ENCODE measurements at places on chromosomes 3 and 15. TPM values are rescaled to one million over a fixed set of nuclear protein-coding genes. Genes with fewer than 3 reads are reported as not detected.
A peak's percentile ranks its signal among the peaks of the same experiment; 100 is the strongest.

DNA sequence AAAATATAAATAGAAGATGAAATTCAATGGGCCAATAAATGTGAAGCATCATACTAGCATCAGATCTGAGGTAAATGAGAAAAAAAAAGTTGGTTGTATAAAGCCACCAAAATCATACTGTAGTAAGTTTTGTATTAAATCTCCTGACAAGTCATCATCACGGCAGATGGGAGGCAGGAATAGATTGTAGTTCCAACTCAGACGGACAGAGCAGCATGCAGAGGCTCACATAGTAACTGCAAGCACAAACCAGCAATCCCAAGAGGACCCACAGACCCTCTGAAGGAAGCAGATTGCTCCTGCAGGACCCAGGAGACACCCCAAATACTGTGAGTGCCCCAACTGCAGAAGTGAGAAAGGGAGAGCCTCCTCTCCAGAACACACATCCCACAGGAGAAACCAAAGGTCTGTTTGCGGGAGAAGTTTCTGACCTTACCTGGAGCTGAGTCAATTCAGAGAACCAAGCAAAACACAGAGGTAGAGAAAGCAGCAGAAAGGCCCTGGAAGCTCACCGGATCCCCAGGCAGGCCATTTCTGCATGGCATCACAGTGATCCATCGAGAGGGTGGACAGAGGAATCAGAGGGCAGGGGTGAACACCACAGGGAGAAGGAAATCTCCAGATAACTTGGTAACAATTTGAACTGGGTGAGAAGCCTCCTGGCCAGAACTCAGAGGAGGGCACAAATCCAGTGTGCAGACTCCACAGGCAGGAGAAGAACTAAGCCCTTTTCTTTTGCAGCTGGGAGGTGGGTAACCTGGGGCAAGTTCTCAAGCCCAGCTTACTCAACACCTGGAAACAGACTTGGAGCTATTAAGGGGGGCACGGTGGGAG, 141.6 kb upstream of the ARHGEF26 start:
- DNase-seq, result no peak

DNA sequence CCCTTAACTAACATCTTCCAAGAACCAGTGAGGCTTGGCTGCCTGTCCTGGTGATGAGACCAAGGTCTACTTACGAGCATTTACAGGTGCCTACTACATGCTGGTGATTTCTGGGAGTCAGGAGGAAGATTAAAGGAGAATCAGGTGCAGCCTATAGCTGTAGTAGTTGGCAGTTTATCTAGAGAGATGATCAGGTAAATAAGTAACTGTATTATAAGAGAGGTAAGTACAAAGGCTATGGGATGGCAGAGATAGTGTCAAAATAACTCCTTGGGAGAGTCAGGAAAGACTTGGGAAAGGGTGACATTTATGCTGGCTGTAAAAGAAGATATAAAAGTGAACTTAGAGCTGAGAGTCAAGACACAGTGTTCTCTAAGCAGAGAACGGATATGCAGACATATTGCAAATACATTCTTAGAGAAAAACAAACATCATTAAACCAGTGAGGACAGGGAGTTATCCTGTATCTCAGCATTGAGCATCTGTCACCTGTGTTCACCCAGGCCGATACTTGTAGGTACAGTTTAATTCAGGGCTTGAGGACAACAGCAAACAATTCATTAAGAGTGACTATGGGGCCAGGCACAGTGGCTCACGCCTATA, 49.7 kb upstream of the ACP3 start:
- no peak for DNase-seq

Gene SAMD7
- not detected for total RNA-seq

DNA sequence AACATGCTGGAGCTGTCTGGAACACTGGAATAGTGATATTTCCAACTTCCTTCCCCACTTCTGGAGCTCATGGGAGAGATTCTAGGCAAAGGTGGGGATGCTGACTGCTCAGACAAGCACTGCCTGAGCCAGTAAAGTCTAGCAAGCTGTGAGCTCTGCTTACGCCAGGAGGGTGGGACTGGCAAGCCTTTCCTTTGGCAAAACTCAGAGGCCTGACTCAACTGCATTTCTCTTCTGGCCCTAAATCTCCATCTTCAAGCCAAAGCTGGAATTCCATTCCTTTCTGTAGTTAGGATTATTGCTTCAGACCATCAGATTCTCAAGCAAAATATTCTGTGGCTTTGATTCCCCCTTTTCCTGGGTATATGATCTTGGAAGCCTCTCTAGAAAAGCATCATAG, 20.3 kb upstream of the EPB42 start:
- DNase-seq, result peak; percentile 26

DNA sequence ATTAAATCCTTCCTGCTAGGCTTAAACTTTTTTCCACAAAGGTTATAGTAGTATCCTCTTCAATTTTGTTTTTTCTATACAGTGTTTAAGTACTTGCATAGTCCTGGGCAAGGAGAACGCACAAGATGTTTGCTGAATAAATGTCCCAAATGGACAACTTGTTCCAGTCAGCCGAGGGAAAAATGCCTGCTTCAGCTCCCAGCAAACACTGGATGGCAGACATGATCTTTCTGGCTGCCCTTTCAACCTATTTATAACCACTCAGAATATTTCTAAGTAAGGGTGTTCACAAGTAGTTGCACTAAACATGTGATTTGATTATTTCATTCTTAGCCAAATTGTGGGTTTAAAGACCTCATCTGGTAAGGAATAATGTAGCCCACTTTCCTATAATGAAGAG, 29.8 kb downstream of the GNB4 start:
- no peak for DNase-seq

Gene UNC13C
- total RNA-seq, result 0.22 TPM

Gene MYRIP
- 1.5 TPM for total RNA-seq

Gene GJD2
- total RNA-seq, result not detected

GRCh38 chr3:52288674-52289073, 1.0 kb downstream of the GLYCTK start:
- DNase-seq, result no peak

GRCh38 chr15:73146419-73146818, 94.2 kb downstream of the NEO1 start:
- DNase-seq, result no peak

- peak; percentile 22 for DNase-seq
Measured at GRCh38 chr3:29324180-29324651, 43.3 kb downstream of the RBMS3 start.

DNA sequence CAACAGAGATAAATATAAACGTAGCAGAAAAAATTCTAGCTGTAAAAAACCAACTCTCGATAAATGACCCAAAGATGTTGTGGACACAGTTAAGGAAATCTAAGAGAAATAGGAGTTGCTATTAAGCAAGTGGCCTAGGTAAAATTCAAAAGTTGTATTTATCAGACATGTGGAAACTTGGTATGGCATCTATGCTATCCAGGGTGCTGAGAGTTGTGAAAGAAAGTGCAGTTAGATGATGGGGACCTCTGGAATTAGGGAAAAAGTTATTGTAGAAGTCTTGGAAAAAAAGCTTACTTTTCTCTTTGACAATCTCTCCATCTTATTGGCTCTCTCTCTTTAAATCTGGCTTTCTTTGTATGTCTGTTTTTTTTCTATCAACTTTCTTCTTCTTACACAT, 1090.9 kb downstream of the TBL1XR1 start:
- no peak for DNase-seq

Gene ATP1B3
- 34.5 TPM for total RNA-seq

Data from left ventricle myocardium inferior (tissue), 1 donor.